Activated naive CD4-positive, alpha-beta T cell treated with anti-CD3 and anti-CD28 coated beads, Interleukin-2, amount 50 U/mL, for 72 hours (primary cell): ENCODE measurements at places on chromosomes 16 and 17. TPM values are rescaled to one million over a fixed set of nuclear protein-coding genes. Genes with fewer than 3 reads are reported as not detected.

RSPRY1 gene
- 38.6 TPM for total RNA-seq

GRCh38 chr16:30060346-30060745, 5.2 kb upstream of the ALDOA start:
- DNase-seq: no peak

GRCh38 chr17:70609566-70609965, 440.2 kb downstream of the KCNJ2 start:
- no peak for DNase-seq

DNA sequence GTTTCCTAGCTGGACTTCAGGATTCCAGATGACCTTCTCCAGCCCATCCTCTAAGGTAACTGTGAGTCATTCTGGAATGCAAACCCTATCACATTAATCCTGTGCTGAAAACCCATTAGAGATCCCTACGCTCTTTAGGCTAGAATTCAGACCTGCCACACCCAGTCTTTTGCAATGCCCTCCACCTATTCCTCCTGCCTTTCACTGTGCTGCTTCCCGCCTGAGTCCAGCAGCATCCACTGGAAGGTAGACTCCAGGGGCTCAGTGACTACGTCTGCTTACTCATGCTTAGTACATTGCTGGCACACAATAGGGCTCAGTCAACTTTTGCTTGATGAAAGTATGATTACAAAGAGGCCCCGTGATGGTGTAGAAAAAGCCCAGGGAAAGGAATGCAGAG, 121.1 kb downstream of the SPACA3 start:
- no peak for DNase-seq

DNA sequence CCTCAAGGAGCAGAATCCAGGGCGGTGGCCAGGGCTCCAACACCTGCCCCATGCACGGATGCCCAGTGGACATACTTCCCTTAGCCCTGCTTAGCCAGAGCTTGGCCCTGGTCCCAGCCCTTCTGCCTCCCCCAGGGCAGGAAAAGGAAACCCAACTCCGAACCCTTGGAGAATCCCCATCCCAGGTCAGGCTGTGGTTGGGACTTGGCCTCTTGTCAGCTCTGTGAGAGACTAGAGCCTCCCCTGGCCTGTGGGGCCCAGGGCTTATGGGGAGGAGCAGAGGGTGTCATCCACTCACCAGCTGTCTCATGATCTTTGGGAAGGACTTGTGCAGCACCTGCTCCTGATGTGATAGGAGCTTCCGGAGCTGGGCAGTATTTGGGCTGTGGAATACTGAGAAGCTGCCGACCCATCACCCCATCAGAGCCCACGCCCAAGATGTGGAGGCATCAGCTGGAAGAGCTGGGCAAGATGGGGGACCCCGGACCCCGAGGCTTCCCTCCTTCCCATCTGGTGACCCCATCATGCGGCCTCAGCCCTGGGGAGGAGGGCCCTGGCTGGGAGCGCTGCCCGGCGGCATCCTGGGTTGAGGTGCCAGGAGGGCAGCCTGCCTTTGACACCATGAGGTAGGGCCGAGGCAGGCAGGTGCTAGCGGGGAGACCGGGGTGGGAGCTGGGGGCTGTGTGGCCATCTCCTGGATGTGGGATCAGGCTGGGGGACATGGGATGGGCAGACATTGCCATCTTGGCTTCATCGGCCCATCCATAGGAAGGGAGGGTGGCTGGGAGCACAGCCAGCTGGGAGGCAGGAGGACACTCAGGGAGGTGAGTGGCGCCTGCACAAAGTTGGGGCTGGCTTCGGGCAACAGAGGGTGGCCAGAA, 45.1 kb downstream of the TNFRSF13B start:
- no peak for DNase-seq

- DNase-seq: no peak
These were observed 144.7 kb downstream of the MYO1D start for GRCh38 chr17:32732296-32732642.

GRCh38 chr16:2611499-2611862, 70.8 kb upstream of the KCTD5 start:
- no peak for DNase-seq

MT1A gene
- 4.9 TPM for total RNA-seq

DNA sequence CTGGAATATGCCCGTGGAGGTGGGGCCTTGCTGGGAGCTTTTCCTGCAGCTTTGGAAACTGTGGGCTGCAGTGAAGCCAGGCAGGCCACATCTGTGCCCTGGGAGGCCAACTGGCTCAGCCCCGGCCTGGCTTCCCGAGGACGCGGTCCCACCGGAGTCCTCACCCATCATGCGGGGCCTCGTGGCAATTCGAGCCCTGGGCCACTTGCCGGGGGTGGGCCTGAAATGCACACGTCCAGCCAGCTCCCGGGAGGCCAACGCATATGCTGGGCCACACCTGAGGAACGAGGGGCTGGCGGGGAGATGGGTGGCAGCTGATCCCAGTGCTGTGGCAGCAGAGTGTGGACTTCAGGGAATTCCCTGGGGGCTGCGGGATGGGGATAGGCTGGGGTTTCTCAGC, 172.4 kb upstream of the GSE1 start:
- no peak for DNase-seq

- no peak for DNase-seq
These were observed 3.9 kb upstream of the NLRC5 start for GRCh38 chr16:56985288-56985961.

GPRC5B gene
- 0.37 TPM for total RNA-seq

DNA sequence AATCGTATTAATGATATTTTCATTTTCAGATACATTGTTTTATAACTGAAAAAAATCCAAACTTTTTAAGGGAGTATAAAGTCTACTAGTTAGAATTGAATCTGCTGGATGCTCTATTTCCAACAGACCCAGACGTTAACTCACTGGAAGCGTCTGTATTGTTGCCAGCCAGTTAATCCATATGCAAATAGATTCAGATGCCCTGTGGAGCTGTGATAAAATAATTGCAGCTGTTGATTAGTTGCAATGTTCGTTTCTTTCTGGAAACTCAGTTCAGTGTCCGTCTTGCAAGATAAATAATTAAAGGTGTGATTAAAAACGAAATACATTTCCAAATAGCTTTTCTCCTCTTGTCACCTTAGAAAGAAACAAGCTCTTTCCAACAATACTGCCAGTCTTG, 5.1 kb upstream of the GNA13 start:
- DNase-seq: no peak

ABCC1 gene
- 51.8 TPM for total RNA-seq

SOX8 gene
- total RNA-seq: 5.9 TPM

DNA sequence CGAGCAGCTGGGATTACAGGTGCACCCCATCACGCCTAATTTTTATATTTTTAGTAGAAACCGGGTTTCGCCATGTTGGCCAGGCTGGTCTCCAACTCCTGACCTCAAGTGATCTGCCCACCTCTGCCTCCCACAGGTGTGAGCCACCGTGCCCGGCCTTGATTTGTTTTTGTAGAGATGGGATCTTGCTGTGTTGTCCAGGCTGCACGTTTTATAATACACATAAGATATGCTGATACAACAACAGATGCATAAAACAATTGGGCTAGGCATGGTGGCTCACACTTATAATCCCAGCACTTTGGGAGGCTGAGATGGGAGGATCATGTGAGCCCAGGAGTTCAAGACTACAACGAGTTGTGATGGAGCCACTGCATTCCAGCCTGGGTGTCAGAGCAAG, 6.0 kb downstream of the USP36 start:
- no peak for DNase-seq

DNA sequence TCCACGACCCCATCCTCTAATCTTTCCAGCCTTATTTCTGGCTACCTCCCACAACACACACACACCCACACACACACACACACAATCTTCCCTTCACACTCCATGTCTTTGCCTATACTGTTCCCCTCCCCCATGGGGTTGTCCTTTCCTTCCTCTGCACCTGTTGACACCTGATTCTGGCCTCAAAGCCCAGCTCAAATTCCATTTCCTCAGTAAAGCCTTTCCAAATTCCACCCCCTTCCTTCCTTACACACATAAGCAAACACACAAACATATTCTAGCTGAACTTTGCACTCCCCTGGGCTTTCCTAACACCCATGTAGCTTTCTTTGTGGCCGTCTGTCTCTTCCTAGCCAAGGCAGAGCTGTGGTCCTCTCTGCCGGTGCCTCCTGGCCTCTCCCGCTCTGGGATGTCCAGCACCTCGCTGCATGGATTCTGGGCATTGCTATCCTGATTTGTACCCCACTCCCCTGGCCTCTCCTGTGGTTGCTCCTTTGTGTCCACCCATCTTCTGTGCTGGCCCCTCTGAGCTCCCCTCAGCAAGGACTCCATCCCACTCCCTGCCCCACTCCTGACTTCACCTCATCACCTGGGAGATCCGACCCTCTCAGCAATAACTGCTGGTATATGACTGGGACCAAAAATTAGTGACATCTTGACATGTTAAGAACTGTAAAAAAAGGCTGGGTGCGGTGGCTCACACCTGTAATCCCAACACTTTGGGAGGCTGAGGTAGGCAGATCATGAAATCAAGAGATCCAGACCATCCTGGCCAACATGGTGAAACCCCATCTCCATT, 8.4 kb upstream of the SRCIN1 start:
- no peak for DNase-seq

DNA sequence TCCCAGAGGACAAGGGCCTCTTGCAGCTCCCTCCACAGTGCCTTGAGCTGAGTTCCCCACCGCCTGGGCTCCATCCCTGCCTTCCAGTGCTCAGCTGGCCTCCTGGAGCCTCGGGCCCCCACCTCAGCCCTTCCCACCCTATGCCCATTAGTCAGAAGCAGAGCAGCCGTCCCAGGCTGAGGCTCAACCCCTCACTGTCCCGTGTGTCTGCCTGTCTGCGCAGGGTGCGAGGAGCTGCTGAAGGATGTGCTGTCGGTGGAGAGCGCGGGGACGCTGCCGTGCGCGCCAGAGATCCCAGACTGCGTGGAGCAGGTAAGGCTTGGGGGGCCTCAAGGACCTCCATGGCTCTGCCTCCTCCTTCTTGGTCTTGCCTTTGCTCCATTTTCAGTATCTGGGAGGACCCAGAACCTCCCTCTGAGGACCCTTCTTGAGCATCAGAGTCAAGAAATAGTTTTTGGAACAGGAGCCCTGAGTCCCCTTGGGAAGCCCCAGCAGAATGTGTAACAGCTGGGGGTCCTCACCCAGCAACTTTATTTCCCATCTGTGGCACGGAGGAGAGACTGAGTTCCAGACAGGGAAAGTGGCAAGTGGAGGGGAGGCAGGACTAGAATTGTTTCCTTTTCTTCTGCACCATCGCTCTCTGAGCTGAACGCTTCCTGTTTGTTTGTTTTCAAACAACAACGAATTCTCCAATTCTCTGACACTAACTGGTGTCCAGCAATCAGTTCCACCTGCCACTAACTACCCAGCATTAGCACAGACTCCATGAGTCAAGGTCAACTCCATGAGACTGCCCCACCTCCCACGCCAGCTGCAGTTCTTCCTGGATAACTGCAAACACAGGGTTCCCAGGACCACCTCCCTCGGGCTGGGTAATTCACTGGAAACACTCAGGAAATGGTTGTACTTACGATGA, 42.6 kb downstream of the RAB11FIP4 start:
- DNase-seq: no peak

GRCh38 chr16:86572041-86572521, 5.5 kb downstream of the FOXC2 start:
- DNase-seq: no peak

COPZ2 gene
- total RNA-seq: 1.3 TPM

DNA sequence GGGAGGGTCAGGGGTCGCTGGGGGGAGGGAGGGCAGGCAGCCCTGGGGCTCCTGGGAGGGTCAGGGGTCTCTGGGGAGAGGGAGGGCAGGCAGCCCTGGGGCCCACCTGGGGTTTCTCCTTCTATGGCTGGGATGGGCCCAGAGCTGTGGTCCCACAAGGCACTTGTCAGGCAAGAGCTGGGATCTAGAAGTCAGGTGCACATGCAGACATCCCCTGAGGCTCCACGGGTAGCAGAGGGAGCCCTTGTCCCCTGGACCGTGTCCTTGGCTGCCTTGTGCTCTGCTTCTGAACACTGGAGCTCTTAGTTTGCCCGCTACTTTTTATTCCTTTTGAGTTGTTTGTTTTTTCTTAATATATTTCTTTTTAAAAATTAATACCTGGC, 1.8 kb downstream of the TUBB3 start:
- no peak for DNase-seq

SEPTIN12 gene
- total RNA-seq: not detected

DNA sequence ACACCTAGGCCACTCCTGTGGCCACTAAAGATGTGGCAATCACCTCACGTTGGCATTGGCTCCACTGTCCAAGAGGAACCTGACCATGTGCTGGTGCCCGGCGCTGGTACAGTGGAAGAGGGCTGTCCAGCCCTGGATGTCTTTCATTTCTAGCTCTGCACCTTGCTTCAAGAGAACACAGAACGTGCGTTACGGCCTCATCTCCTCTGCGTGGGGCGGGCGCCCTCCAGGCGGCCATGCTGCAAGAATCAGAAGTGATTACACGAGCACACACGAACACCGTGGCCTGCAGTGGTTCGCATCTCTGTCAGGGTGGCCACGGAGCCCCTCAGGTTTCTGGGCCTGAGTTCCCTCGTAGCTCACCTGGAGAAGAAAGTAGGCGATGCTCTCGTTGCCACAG, 7.5 kb downstream of the ANKS3 start:
- DNase-seq: no peak

DNA sequence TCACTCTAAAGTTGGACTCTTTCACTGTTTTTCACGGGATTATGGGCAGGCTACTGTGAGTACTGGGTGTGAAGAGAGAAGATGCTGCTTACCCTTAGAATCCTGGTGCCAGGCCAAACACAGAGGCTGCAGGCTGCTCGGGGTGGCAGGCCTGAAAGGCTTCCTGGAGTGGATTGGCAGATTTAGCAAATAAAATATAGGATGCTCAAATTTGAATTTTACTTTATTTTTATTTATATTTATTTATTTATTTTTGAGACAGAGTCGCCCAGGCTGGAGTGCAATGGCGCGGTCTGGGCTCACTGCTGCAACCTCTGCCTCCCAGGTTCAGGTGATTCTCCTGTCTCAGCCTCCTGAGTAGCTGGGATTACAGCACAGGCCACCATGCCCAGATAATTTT, 14.9 kb upstream of the STAC2 start:
- no peak for DNase-seq

KRTAP4-16 gene
- total RNA-seq: not detected

FBXO39 gene
- total RNA-seq: not detected

GRCh38 chr17:29295420-29295819, 1.5 kb upstream of the NUFIP2 start:
- DNase-seq: no peak

- DNase-seq: no peak
These were observed 427.9 kb downstream of the CDH11 start for GRCh38 chr16:64693946-64694345.
